ENCODE measurements at places on chromosomes 13 and 19. TPM values are rescaled to one million over a fixed set of nuclear protein-coding genes. Genes with fewer than 3 reads are reported as not detected.

DNA sequence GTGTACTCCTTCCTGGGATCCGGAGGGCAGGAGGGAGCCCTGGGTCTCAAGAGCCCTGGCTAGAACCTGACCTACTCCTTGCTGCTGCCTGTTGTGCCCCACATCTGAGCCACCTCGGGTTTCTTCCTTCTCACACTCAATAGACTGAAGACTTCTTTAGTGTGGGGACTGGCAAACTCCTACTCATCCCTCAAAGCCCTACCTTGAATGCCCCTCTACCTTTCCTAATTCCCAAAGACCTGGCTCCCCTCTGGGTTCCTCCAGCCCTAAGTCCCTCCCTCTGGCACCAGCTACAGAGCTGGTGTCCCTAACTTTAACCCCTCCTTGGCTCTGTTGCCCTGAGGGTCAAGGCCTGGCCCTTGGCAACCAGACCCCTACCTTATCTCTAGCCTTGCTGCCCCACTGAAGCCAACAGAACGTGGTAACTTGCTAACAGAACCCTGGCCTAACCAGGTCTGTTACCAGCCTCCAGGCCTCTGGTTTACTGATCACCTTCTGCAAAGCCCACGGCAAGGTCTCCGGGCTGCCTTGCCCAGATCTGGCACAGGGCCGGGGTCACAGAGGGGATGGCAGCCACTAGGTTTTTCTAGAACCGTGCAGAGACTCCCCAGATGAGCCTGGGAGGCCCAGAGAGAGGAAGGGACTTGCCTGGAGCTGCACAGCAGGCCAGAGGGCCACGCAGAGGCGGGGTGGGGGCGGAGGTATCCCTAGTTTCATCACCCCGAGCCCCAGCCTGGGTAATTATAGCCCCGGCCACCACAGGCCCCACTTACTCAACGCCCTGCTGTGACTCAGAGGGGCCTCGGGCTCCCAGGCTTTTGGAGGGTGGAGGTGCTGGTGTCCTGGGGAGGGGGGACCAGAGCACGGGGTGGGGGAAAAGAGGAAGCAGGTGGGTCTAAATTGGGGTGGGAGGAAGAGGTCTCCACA is 15.3 kb downstream of the ZBTB7A start:
- DNase-seq, result no peak

- no peak for DNase-seq
Measured at GRCh38 chr19:33514885-33515551, 6.6 kb downstream of the PEPD start.

DNA sequence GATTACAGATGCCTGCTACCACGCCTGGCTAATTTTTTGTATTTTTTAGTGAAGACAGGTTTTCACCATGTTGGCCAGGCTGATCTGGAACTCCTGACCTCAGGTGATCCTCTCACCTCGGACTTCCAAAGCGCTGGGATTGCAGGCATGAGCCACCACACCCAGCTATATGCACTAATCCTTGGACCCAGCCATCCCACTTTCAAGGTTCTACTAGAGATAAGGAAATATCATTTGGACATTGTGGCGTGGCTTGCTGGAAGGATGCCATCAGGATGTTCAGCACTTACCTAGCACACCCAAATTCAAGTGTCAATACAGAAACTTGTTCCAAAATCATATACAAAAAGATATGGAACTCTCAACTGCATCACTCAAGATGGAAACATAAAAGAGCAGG is 136.4 kb downstream of the ABCC4 start:
- DNase-seq, result no peak

GRCh38 chr19:52648336-52649016 is 10.3 kb upstream of the ZNF83 start:
- DNase-seq, result no peak

DNA sequence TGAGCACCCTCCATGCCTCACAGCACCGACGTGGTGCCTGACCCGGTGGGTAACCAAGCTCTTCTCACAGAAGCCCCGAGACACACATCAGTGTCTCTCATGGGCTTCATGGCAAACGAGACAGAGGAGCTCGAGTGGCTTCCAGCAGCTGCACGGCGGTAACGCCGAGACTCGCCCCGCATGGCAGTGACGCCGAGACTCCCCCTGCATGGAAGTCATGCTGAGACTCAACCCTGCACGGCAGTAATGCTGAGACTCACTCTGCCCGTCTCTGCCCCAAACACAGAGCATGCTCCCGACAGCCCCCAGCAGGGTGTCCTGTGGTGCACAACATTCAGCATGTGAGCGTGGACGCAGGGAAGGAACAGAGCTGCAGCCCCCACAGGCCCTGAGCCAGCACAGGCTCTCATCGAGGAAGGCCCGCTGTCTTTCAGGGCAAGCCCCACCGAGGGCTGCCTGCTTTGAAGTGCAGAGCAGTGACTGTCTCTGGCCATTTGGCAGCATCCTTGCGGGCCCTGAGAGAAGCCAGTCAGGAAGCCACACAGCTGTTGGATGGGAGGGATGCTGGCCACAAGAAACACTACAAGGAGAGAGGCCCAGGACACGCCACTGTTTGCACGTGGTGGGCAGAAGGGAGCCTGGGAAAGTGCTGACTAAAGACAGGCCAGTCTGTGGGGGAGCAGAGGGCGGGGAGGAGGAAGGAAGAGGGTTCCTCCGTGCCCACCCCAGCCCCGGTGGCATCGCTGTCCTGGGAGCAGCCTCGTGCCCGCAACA is 9.5 kb downstream of the GAS6 start:
- no peak for DNase-seq

DNA sequence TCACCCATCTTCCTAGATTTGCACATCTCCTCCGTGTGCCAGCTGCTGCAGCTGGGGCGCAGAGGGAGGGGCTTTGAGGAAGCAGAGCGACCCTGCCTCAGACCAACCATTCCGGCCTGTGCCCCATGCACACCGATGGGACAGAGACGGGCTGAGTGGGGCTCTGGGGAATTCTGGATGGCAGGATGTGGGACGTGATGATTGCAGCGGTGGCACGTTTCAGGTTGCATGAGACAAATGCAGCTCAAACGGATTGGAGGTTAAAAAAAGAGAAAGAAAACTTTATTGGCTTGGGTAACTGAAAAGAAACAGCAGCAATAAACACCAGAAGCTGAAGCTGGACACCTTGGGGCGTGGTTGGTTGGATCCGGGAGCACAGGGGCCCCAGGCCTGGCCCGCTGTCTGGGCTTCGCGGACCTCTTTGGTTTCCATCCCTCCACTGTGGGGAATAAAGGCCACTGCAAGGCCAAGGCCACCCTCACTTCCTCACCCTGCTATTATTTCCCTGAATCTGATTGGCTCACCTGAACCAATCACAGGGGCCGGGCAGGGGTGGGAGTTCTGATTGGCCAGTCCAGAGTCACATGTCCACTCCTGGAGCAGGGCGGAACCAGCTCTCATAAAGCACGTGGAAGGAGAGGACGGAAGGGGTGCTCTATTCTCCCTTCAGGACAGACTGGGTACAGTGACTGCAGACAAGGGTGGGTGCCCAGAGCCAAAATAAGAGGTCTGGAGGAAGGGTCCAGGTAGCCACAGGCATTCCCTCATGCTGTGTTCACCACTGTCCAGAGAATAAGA is 6.1 kb upstream of the ZNF787 start:
- DNase-seq, result no peak

DNA sequence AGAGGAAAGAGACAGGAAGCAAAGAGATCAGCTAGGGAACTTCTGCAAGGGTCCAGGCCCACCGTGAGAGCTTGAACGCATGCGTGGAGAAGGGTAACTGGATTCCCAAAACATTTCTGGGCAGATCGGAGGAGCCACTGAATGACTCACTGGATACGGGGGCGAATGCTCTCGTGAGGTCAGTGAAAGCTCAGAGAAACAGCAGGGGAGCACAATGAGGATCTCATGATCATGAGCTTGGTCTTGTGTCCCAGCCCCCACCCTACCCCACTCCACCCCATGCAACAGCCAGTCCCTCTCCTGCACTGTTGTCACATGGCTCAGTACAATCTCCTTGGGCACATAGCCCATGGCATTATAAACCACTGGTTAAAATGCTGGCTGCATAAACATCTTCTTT is 40.6 kb downstream of the DCLK1 start:
- no peak for DNase-seq

GRCh38 chr13:22648320-22648801 is 532.4 kb upstream of the SGCG start:
- no peak for DNase-seq

DNA sequence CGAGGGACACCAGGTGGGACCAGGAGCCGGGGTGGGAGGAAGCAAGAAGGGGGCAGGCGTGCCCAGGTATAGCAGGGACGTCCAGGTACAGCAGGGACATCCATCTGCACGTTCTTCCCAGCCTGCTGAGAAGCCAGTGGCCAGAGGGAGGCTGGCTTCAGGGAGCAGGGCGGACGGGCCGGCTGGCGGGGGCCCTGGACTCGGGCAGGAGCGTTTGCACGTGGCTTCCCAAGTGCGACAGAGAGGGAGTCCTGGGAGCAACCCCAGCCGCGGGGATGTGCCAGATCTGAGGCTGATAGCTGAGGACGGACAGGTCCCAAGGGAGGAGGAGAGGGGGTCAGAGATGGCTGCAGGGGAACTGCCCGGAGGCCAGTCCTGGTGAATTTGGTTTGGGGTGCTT is 36.7 kb downstream of the MYO9B start:
- DNase-seq, result no peak

DNA sequence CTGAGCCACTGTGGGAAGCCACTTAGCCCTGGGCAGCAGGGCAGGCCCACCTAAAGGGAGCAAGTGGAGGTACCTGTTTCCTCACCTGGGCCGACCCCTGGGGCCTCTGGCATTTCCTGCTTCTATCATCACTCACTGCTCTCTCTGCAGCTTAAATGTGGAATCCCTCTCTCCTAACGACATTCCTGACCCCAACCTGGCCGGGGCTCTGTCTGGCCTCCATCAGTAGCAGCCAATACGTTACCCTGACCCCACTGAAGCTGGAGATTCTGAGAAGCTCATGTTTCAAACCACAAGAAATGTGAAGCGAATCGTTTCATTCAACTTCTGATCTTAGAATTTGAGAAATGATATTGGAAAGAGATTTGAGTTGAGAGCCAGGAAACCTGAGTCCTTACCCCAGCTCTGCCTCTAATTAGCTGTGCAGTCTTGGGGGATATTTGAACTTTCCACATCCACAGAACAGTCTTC is 39.9 kb downstream of the DOCK9 start:
- DNase-seq, result no peak

- no peak for DNase-seq
Measured at GRCh38 chr13:79501538-79502232, 20.7 kb downstream of the NDFIP2 start.

GRCh38 chr13:46535825-46536224 is 17.1 kb upstream of the LRCH1 start:
- DNase-seq, result no peak

DNA sequence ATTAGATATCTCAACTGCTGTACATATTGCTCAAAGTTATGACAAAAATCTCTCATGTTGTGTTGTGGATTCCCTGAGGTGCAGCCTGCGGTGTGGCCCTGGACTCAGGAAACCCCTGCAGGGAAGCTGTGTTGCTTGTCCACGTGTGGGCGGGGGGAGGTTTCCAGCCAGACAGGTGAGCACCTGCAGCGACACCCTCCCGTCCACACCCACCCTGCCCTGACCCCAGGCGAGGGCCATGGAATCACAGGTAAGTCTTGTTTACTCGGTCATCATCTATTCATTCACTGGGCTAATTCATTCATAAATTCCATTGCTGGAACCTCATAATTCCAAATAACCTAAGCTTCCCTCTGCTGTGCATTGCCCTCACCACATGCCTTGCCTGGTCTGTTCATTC is 14.1 kb downstream of the PLPP2 start:
- no peak for DNase-seq

DNA sequence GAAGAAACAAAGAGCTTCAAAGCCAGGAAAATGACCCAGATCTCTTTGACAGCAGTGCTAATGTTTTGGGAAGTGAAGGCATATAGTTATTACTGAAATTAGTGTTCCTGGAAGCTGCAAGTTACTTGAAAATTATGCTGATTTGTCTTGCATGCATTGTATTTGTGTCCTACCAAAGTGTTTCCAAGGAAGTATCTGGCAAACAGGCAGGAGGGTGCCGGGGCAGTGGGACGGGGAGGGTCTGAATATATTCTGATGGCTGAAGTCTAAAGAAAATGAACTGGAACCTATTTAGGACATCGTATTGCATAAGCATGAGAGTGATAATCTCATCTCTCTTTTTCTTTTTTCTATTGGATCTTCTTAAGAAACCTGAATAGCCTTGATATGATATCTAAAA is 9.0 kb downstream of the RNASEH2B start:
- no peak for DNase-seq

PSG3 gene
- not detected for total RNA-seq

ZNF91 gene
- 16.9 TPM for total RNA-seq

S1PR2 gene
- total RNA-seq, result 18.4 TPM

ZNF442 gene
- total RNA-seq, result 0.81 TPM

PRPF31 gene
- total RNA-seq, result 180 TPM

KIR2DL4 gene
- not detected for total RNA-seq

LILRB2 gene
- not detected for total RNA-seq
